ENCODE measurements at places on chromosomes 13 and 19.

DNA sequence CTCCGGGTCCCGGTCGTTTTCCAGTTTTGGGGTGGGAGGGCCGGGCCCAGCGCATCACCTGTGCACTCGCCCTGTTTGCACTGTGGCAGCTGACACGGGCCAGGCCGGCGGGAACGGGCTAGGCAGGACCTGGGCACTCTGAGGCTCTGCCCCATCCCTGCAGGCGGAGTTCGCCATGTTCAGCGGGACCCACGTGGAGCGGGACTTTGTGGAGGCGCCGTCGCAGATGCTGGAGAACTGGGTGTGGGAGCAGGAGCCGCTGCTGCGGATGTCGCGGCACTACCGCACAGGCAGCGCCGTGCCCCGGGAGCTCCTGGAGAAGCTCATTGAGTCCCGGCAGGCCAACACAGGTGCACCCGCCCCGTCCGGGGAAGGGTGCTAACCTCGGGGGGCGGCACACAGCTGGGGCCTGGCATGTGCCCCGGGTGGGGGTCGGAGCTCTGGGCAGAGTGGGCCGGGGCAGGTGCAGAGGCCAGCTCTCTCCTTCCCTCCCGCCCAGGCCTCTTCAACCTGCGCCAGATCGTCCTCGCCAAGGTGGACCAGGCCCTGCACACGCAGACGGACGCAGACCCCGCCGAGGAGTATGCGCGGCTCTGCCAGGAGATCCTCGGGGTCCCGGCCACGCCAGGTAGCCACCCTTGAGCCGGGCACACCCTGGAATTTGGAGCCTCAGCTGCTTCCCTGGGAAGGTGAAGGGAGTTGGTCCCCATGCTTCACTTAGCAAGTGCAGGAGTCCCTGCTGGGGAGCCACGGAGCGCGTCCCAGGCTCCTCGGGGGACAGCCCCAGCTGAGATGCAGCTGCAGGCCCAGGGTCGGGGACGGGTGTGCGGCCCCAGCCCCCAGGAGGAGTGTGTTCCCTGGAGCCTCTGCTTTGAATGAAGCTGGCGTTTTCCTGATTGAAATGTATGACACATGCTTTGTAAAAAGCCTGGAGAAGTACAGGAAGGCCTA is 9.3 kb upstream of the ZNF554 start:
- DNase-seq: no peak

DNA sequence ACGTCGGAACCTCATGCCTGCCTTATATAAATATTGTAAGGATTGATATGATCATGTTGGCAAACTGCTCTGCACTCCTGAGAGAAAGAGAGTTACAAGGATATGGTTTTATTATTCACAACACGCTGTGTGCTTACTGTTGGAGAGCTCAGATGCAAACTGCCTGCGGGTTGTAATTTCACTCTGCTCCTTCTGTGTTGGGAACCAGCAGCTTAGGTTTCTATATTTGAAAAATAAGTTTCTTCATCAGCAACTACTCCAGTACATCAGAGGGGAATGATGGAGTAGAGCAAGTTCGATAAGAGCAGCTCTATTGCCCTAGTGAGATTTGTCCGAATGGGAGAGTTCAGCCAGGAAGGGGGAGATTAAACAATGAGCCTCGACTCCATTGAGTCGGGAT is 106.9 kb upstream of the UBL3 start:
- DNase-seq: no peak

DNA sequence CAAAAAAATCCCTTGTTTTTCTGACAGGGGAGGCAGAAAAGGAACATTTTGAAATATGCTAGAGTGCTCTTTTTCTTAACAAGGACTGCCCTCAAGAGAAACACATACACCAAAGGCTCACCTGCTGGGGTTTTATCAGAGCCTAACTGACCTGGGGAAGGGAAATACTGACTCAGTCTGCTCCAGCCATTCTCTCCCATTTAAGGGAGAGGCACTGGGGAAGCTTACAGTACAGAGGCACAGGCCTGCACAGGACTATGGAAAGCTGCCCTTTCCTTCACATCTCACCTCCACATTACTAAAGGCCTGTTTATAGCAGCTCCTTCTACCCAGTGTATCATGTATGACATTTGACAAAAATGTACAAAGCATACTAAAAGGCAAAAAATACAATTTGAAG is 30.3 kb downstream of the TNFRSF19 start:
- DNase-seq: no peak

DNA sequence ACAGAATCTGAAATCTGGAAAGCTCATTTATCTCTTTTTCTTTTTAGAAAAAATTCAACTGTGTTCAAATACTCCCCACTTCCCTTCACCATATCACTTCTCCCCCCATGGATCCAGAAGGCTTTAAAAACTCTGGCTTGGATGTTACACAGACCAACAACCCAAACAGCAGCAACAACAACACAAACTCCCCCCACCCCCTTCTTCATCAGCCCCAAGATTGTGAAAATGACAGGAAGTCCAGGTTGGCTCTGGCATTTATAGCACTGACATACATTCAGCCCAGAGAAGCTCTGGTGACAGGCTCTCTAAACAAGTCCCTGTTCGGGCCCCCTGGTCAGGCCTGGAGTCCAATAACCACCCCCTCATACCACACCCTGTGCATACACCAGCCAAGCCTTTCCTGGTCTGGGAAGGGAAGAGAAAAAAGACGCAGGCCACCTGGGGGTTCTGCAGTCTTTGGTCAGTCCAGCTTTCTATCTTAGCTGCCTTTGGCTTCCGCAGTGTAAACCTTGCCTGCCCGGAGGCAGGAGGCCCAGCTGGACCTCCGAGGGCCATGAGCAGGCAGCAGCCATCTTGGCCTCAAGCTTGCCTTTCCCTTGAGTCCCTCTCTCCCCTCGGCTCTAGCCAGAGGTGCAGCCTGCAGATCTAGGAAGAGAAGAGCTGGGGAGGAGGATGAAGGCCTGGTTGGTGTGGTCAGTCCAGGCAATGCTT is 6.8 kb downstream of the CDX2 start:
- no peak for DNase-seq

DNA sequence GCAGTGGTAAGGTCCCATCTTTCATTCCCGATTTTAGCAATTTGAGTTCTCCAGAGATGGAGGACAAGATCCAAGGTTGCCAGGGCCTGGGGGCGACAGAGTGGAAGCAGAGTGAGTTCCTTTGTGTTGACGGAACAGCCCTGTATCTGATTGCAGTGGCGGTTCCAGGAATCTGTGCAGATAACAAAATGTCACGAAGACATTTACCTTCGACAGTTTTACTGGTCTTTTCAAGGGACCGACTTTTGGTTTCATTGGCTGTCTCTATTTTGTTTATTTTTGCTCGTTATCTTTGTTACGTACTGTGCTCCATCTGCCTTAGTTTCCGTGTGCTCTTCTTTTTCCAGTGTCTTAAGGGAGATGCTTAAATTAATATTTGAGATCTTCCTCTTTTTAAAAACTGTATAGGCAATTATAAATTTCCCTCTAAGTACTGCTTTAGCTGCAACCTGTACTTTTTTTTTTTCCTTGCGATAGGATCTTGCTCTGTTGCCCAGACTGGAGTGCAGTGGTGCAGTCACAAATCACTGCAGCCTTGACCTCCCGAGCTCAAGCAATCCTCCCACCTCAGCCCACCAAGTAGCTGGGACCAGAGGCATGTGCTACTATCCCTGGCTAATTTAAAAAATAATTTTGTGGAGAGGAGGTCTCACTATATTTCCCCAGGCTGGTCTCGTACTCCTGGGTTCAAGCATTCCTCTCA is 23.2 kb downstream of the KDM4B start:
- DNase-seq: no peak

DNA sequence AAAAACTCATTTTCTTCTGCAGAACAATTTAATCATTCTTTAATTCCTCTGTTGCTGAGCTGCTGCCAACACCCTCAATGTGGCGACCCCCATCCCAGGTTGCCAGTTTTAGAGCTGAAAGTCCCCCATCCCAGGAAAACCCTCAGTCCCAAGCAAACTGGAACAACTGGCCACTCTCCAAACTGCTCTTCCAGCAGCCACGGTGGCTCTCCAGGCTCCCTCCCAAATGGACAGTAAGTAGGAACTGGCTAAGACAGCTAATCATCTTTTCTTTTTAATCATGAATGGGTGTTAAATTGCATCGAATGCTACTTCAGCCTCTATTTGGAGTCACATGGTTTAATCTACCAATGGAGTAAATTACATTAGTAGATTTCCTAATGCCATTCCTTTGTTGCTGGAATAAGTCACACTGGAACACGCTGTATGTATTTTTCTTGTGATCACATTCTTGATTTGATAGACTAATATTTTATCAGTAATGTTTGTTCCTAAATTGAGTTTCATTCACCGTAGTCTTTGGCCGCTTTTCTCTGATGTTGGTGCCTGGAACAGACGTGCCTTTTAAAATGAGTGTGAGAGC is 33.7 kb upstream of the VSTM2B start:
- no peak for DNase-seq

DNA sequence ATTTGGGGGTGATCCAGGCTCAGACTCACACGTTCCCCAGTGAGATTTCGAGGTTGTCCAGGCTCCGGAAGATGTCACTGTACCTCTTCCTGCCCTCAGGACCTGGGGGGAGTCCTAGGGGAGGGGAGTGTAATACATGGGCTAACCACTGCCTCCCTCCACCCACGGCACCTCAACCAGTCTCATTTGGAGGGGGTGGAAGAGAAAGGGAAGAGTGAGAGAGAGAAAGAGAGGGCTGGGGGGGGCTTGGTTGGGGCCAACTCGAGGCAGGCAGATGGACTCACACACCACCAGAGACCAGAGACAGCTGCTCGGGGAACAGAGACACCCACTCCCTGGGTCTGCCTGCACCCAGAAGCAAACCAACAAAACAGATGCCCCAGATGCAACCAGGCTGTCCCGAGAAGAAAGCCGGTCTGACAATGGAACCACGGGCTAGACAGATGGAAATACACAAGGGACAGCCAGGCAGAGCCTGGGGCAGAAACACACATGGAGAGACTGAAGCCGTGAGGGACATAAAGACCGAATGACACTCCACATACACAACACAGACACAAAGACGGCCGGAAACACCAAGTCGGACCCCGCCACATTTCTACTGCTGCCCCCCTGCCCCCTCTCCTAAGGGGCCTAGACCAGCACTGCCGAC is 825 bp downstream of the GMIP start:
- DNase-seq: peak; percentile 29

DNA sequence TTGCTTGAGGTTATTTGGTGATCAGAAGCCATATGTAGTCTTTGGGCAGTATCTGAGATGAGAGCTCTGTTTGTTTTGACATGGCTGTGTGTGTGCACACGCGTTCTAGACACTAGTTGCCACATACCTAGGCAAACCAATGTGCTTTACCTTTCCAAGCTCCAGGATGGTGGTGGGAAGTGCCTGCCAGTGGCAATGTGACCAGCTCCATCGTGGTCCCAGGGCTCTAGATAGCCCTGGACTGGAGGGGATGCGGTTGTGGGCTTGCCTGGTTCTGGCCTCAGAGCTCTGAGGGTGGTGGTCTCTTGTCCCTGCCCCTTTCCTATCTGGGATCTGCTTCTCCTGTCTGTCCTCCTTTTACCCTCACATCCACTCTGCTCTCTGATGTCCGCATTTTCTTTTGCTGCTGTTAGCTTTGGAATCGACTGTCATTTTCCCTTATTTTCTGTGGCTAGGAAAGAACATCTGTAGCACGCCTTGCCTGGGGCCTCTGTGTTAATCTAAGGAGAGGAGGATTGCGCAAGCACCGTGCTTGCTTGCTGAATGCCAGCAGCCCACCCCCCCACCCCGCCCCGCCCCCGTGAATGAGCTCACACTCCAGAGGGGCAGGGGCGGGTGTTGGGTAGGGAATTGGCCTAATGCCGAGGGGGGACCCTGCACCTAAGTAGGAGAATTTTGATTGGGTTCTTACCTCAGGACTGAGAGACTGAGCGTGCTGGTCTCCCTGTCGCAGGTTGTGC is 89.5 kb downstream of the ARHGEF7 start:
- no peak for DNase-seq
